ENCODE measurements at places on chromosomes 4 and X.

- DNase-seq = no peak
These were observed 49.5 kb upstream of the IBSP start for GRCh38 chr4:87749883-87750282.

DNA sequence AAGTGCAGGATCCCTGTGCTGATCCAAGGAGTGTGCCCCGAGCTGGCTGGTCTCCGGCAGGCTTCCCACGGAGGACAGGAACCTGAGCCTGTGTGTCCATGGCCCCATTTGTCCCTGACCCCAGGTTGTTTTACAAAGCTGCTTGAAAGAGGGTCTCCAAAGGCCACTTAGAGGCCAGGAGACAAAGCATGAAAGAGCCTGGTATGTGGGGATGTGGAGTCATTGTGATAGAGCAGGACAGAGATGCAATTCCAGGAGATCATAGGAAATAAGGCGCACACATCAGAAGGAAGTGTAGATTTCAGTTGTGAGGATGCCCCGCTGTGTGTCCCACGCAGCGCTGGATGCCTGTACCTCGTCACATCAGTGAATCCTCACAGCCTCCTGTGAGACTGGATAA, 48.0 kb downstream of the TENM3 start:
- no peak for DNase-seq

- DNase-seq = no peak
These were observed 33.4 kb upstream of the MSMO1 start for GRCh38 chr4:165293927-165294649.

GRCh38 chr4:8740666-8741395, 130.8 kb downstream of the HMX1 start:
- DNase-seq = peak; percentile 56

- no peak for DNase-seq
These were observed 232.2 kb downstream of the TMA16 start for GRCh38 chr4:163726641-163727040.

DNA sequence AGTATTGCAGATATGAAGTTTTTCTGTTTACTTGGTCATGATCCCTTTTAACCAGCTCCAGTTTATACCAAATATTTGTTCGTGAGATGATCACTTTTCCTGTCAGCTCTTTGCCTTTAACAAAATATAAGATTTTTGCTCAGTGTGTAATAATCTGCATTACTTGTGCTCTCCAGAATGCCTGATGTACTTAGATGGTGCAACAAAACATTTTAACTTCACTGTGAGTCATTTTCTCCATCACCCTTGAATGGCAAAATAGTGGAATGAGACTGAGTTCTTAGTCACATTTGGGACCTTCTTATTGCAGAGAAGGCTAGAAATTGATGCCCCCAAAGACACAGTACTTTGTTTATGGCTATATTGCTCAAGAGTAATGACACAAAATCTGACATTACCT, 252.0 kb downstream of the FRMPD4 start:
- DNase-seq = no peak

GRCh38 chrX:148501386-148502066, 1.1 kb downstream of the AFF2 start:
- DNase-seq = no peak

DNA sequence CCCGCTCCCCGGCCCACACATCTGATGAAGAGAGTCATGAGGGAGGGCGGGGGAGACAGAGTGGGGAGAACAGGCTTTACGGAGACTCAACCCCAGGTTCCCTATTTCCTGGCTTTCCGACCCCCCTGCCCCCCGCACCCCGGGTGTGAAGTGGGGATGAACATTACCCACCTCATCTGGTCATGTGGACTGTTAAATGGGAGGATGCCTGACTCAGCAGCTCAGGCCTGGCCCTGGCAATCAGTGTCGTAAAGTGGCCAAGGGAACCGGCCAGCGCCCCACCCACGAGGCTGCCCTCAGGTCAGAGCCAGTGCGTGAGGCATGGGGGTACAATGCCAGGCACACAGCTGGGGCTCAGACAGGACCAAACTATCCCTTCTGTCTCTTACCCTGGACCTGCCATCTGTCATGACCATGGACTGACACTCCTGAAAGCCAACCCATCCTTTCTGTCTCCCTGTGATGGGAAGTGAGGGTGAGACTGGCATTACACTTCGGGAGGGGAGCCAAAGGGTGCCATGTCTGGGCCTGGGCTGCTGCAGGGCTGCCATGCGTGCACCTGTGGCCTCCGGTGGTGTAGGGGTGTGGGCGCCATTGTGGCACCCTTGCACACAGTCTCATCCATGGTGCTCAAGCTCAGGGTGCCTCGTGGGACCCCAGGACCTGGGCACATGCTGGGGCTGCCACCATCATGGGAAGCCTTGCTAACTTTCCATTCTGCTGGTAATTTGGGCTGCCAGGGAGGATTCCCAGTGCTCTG, 106.1 kb upstream of the PSAPL1 start:
- no peak for DNase-seq

GRCh38 chrX:81367291-81367690, 165.4 kb downstream of the SH3BGRL start:
- no peak for DNase-seq

DNA sequence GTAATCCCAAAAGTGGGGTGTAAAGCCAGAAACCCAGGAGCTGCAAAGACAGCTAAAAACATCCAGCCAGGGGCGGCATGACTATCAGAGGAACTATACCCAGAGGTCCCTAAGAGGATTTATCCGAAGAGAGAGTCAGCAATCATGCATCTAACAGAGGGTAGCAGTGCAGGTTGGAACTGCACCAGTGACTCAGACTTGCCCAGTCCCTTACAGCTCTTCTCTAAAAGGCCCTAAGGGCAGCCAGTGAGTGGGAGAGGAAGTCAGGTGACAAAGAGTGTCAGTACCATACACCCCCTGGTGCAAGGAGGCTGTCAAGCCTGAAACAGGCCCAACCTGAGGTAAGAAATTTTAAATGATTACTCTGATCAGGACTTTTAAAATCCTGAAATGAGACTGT, 88.1 kb downstream of the CAMK2D start:
- DNase-seq = no peak

DNA sequence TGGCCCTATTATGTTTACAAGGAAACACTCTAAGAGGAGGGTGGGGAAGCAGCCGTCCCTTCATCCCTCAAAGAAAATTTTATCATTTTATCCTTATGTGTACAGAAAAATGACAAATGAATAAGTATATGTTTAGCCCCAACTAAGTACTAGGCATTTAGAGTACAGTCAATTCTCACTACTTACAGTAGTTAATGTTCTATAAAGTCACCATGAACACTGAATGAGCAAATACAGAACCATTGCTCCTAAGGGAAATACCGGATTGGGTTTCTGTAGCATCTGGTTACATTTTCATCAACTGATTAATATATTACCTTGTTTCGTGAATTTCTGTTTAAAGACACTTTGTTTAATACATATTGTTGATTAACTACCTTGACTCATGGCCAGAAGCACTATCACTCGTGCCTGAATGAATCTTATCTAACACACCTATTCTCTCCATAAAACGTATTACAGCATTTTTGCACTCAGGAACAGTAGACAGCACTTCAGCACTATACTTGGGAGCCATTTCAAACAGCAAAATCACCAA, 109.3 kb downstream of the ASB9 start:
- no peak for DNase-seq

DNA sequence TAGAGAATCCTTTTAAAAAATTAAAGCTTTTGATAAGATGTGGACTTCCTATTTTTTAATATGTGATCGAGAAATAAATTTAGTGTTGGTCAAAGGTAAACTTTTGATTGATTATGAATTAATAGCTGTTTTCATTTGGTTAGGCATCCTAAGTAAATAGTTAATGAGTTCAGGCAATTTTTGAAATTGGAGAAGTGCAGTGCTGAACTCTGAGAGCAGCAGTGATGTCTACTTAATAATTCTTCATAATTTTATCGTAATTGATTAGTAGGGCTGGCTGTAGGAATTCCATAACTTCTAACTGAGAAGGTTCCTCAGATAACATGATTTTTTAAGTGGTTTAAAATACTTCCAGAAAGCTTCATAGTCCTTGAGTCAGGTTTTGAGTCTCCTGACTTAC, 1.5 kb downstream of the MND1 start:
- DNase-seq = no peak
